Tracheal epithelial cell (primary cell): ENCODE measurements at places on chromosomes 1 and 21. TPM values are rescaled to one million over a fixed set of nuclear protein-coding genes. Genes with fewer than 3 reads are reported as not detected.

Gene PADI1
- total RNA-seq: 5.5 and 6.5 TPM in 2 replicates

Gene VSIG8
- under 0.01 TPM in 1 of 2 replicates, not detected in the other for total RNA-seq

Gene CRP
- total RNA-seq: not detected in 2 replicates

Gene DNASE2B
- not detected in 2 replicates for total RNA-seq

Gene IL20
- total RNA-seq: 0.72 TPM in 1 of 2 replicates, not detected in the other

Gene NBPF4
- 0.24 TPM in 1 of 2 replicates, not detected in the other for total RNA-seq

Gene UBE2J2
- total RNA-seq: 45.2 and 48.0 TPM in 2 replicates

Gene FABP3
- 17.1 TPM in 1 of 2 replicates, not detected in the other for total RNA-seq

Gene RHEX
- total RNA-seq: 2.2 TPM in 1 of 2 replicates, not detected in the other

Gene CD160
- under 0.01 TPM in 1 of 2 replicates, not detected in the other for total RNA-seq

Gene LY9
- 0.96 TPM in 1 of 2 replicates, not detected in the other for total RNA-seq

Gene A3GALT2
- total RNA-seq: not detected in 2 replicates

Gene RIMKLA
- under 0.01 TPM in 1 of 2 replicates, not detected in the other for total RNA-seq
